ENCODE measurements at places on chromosomes 6 and 20.

- DNase-seq: no peak
Observed at GRCh38 chr6:149636124-149636523, 12.4 kb downstream of the KATNA1 start.

DNA sequence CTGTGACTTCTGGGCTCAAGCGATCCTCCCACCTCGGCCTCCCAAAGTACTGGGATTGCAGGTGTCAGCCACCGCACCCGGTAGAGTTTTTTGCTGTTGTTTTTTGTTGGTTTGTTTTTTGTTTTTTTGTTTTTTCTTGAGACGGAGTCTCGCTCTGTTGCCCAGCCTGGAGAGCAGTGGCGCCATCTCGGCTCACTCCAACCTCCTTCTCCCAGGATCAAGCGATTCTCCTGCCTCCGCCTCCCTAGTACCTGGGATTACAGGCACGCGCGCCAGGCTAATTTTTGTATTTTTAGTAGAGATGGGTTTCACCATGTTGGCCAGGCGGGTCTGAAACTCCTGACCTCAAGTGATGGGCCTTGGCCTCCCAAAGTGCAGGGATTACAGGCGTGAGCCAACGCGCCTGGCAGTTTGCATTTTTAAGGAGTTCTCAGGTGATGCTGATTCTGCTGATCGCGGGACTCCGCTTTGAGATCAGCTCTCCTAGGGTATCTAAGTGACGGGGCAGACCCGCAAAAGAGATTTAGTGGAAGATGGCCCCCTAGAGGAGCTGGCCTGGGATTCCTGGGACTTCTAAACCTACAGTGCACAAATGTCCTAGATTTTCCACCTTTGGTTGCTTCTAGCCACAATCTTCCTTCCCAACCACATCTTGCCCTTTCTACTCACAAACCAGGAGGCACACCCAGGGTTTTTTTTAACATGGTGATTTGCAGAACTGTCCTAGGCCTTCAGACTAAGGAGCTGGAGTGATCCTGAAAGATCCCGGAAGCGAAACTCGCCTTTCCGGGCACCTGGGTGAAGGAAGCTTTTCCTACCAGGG is 45.2 kb downstream of the DPPA5 start:
- no peak for DNase-seq

DNA sequence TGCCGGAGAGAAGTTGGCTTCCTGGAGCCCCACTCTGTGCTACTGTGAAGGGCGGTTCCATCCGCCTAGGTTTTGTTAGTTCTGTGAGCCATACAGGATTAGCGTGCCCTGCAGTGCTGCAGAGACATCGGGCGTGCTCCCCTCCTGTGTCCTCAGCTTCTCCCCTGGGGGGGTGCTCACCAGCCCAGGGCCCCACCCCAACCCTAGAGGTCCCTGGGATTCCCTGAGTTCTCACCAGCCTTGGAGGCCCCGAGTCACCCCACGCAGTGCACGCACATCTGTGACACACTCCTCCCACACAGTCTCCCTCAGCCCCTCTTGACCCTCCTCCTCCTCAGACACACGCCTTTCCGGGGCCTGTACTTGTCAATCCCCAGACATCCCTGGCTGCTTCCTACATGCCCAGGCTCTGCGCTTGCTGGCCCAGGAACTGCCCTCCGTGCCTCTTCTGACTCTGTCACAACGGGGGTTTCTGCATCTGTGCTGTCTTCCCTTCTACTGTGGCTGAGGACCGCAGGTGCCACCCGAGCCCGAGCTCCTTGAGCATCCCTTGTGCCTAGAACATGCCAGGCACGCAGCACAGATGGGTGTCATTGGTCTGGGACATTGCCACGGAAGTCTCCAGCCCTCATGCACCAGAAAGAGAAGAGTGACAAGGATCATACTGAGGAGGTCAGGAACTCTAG is 123.2 kb upstream of the RPS6KA2 start:
- no peak for DNase-seq

DNA sequence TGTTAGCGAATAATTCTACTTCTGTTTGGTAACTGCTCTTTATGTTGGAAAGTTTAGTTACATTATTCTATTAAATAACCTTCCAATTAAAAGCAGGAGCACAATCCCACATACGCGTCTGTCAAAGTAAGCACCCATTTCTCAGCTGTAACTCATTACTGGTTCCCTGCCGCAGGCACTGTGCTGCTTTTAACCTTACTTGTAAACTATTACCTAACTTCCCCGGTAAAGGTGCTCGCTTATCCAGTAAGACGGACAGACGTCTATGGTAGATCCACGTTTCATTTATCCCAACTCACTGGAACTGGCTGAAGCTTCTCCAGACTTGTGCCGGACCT is 529 bp upstream of the ENPP4 start:
- no peak for DNase-seq

- DNase-seq: no peak
Observed at GRCh38 chr6:78844899-78845298, 22.5 kb upstream of the IRAK1BP1 start.

DNA sequence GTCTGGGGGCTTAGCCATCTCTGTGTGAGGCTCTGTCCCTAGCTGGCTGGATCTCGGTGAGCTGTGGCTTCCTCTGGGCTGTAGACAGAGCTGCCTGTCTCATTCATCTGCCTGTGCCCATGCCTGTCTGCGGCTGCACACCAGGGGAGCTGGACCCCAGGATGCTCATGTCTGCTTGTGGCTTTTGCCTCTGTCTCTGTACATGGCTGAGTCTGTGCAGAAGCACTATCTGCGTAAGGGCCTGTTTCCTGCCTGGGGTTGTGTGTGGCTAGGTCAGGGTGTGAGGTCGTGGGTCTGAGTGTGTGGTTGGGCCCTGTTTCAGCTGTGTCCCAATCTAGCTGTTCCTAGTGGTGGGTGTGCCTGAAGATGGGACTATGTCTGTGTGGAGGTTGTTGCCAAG is 68.2 kb downstream of the CDH22 start:
- no peak for DNase-seq

DNA sequence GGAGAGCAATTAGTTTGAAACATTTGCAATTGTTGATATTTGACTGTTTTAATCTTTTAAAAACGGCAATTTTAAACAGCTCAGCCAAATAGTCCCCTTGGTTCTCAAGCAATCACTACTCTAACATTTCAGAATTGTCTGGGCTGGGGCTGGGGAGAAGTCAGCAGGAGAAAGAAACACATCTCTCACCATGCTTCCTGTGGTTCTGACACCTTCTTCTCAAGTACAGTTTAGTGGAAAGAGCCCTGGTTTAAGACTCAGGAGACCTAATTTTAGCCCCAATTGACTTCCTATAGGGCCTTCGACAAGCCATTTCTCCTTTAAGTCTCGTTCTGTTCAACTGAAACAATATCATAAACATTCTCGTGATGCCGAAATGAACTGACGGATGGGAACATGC is 168.4 kb upstream of the CDYL start:
- DNase-seq: no peak

GRCh38 chr20:3084986-3085360 is 449 bp upstream of the AVP start:
- DNase-seq: no peak

DNA sequence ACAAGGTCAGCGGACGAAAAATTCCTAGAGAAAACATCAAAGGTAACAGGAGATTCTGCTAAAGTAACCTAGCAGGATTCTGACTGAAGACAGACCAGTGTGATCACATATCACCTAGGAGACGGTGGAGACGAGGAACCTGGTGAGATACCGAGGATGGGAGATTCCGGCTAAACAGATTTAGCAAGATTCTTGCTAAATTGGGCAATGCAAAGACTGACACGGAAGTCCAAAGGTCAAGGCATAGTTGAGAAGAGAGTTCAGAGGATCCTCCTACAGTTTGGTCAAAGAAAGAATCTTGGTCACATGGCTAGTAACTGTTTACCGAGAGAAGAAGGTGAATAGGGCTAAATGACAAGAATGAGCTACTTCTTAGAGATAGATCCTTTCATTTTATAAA is 61.1 kb downstream of the TMEM170B start:
- DNase-seq: no peak

Measured in NCI-H774 (cell line).